AG09319 (cell line): ENCODE measurements at places on chromosomes 1 and 21.

GRCh38 chr1:17538428-17539117 lies 925 bp upstream of the ARHGEF10L start:
- no peak for DNase-seq

- no peak for DNase-seq
Observed at GRCh38 chr1:217135987-217136894, 413.0 kb upstream of the ESRRG start.

DNA sequence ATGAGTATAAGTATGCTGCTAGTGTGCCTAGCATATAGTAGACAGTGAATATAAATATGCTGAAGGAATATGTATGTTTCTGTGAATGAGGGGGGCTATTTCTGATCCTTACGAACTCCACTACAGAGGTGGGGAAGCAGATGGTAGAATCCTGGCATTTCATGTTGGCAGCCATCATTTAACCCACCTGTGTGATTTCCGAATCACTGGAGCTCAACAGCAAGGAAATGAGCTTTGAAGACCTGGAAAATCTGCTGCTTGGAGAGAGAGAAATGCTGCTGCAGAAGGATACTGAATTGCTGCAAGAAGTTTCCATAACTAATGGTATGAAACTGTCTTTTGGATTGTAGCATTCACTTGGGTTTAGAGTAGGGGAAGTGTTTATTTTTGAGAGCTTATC lies 83.5 kb downstream of the RABGAP1L start:
- no peak for DNase-seq

DNA sequence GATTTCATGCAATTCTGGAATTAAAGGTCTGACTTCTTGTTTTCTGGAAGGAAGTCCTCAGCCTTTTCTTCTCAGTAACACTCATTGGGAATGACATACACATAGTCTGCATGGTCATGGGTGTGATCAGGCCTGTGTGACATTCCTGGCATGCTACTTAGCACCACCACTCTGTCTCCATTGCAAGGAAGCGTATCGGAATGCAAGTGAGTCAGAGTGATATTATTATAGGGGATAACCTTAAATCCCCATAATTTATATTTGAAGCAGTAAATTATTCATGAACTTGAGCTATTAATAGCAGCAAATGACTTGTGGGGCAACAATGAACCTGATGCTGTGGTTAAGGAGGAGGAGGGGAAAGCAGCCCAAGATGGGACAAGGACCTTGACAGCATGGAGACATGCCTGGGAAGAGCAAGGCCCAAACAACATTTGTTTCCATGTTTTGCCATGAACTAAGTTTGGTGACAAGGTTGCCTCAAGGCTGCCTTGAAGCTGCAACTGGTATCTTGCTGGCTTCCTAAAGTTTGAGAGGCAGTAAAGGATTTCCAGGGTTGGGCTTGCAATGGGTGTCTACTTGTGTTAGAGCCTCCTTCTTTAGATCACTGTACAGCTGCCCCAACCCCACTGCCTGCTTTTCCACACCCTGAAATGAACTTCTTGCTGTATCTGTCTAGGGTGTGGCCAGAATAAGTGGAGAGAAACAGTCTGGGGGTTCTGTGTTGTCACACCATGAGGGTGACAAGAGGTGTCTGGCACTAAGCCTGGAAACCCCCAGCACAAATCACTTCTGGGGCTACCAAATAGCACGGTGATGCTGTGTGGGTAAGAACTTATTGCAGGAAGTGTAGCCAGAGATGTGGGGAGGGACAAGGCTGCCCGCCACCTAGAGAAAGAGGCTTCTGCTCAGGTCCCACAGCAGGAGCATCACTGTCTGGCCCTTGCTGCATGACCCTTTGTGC lies 4.6 kb downstream of the MAB21L3 start:
- peak; percentile 84 for DNase-seq

DNA sequence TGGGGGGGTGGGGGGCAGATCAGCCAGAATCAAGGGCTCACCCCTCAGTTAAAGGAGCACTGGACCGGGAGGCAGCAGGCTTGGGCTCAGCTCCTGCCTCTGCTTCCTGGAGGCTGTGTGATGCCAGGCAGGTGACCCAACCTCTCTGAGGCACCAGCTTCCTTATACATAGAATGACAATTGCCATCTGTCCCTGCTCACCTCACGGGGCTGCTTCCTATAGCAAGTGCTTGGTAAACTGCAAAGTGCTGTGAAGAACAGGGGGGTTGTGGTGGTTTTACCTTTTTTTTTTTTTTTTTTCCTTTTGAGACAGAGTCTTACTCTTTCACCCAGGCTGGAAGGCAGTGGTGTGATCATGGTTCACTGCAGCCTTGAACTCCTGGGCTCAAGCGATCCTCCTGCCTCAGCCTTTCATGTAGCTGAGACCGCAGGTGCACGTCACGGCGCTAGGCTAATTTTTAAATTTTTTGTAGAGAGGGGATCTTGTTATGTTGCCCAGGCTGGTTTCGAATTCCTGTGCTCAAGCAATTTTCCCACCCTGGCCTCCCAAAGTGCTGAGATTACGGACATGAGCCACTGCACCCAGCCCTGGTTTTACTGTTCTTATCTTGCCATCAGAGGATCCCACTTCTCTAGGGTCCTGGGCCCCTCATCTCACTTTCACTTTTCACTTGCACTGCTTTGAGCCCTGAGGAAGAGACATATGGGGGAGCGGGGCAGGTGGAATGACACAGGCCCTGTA lies 11.6 kb downstream of the KCNQ4 start:
- DNase-seq: no peak

- no peak for DNase-seq
Observed at GRCh38 chr1:25576459-25577133, 33.2 kb downstream of the LDLRAP1 start.

DNA sequence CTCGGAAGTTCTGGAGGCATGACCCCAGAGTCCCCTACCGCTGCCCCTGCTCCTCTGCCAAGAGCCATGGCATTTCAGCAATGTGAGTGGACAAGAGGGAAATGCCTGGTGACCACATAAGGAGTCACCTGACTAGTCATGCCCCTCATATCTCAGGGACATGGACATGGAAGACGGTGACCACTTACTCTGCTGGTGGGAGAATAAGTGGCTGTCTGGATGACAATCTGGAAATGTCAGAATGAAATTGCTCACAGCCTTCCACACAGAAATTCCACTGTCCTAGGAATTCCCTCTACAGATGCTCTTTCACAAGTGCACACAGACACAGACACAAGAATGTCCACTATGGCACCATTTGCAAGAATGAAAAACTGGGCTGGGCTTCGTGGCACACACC lies 24.3 kb upstream of the PLEKHG5 start:
- DNase-seq: no peak

GRCh38 chr1:201383647-201384405 lies 6.3 kb upstream of the TNNT2 start:
- peak; percentile 57 for DNase-seq

- DNase-seq: no peak
Observed at GRCh38 chr1:11913291-11913690, 12.9 kb downstream of the KIAA2013 start.

GRCh38 chr1:223759273-223759672 lies 46.9 kb downstream of the CAPN2 start:
- DNase-seq: no peak

DNA sequence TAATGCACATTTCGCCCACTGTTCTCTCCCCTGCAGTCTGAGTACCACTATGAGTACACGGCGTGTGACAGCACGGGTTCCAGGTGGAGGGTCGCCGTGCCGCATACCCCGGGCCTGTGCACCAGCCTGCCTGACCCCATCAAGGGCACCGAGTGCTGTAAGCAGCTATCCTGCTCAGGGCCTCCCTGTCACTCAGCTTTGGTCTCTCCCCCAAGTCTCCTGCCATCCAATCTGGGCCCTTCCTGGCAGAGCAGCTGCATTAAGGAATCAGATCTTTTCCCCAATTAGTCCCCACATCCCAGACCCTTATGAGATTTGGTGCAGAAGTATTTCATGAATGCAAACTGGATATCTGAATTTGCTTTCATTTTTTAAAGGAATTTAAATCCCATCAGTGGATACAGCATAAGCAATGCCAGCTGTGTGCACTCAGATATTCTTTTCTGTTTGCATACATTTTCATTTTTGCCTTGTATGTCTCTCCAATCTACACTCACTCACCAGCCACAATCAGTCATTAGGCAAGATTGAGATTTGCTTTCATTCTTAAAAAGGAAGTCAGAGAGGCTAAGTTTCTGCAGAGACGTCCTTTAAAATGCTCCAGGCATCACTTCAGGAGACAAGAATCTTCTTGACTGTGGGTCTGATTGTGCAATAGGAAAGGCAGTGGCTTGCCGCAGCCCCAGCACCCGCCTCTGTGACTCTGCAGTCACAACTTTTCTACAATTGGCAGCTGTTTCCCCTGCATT lies 48.1 kb downstream of the ELAPOR1 start:
- peak; percentile 67 for DNase-seq

DNA sequence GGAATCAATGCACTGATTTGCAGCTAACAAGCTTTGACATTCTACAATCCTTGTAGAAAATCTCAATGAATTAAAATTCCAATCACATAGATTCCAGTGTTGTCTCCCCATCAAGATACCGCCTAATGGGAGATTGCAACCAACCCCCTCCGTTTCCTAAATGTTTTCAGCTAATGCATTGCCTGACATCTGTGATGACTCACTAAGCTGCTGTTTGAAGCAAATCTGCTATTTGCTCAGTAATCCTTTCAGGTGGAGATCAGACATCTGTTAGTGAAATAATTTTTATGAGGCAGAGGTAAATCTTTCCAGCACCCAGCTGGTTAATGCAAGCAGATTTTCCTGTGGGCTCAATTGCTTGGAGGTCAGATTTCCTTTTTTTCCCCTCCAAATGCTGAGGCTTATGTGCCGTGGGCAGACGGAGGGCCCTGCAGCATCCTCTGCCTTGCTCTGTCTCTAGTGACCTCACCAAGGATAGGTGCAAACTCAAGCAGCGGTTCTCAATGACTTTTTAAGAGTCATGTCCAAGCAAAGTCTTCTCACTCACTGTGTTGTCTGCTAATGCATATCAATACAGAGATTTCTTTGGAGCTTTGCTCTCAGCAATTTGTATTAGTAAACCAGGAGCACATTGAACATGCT lies 91.1 kb upstream of the RAB3GAP2 start:
- no peak for DNase-seq

DNA sequence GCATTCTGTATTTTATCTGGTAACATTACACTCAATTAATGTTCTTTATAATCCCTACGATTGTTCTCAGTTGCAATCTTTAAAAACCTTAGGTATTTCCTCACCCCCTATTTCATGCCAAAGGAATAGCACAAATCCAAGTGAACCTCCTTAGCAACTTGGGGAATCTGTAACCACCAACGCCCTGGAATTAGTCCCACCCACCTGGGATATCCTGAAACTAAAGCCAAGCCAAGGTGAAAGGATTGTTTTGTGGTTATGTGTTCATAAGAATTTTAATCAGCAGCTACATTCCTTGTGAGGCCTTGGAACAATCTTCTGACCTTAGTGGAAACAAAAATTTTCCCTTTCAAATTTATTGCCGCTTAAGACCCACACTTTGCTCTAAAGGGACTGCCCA lies 908.7 kb downstream of the TTLL7 start:
- no peak for DNase-seq

DNA sequence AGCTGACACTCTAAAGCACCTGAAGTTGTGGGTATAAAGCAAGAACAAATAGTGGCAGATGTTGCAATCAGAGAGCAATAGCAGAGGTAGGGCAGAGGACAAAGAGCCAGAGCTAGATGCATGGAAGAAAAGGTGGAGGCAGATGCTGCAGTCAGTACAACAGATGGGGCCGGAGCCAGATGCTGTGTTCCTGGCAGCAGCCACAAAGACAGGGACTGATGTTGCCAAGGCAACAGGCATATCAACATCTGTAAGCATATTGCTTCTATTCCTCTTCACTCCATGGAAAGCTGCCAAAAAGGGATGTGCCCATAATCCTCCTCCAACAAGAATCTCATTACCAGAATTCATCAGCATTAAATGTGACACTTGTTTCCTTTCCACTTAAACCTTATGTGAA lies 108.0 kb downstream of the TNNI3K start:
- DNase-seq: no peak

DNA sequence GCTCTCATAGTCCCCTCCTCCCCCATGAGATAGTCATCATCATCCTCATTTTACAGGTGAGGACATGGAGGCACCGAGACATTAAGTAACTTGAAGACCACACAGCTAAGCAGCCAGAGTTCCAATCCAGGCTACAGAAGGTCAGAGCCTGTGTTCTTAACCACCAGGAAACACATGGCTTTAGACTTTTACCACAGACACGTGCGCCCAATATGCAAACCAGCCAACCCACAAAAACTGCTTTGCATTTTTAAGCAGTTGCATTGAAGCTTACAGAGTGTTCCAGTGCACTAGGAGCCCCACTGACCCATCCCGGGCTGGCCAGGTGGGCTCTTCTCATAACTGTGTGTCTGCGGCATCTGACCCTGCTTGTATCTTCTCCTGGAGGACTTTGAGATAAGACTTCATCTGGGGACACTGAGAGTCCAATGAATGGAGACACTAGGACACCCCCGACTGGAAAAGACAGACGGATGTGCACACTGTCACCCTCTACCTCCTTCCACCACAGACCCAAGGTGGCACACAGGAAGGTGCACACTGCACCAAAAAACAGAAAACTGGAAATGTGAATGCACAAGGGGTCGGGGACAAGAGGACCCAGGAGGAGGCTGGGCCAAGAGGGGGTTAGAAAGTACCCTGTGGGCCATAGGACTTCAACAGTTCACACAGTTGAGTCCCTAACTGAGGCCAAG lies 56.4 kb downstream of the ETS2 start:
- DNase-seq: no peak

DNA sequence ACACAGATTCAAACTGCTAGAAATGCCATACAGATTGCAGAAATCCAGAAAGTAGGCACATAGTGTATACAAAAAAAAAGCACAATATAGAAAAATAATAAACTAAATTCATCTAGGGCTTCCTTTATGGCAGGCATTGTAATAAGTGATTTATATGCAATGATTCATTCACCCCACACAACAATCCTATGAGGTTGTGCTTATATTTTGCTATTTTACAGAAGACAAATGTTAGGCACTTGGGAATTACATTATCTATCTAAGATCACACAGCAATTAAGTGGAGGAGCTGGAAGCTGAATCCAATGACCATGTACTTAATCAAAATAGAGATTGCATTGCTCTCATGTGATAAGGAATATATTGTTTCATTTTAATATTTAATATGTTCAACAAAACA lies 225.7 kb upstream of the KCNK2 start:
- DNase-seq: no peak

DNA sequence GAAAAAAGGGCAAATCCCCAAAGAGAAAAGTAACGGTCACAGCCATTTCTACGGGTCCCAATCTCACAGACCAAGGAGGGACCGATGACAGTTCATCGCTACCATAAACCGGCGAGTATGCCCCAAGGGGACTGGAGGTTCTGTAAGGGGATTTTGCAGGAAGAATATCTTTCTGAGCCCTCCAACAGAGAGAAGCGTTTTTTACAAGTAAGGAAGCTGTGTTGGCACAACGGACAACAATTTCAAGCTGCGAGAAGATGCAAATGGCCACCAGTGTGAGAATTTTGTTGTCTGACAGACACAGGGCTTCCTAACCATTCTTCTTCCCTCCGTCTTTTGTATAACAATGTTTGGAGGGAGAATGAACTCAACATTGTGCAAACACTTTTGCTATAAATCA lies 1043.1 kb downstream of the ADGRL2 start:
- no peak for DNase-seq
